ENCODE measurements at places on chromosomes 6 and 20.

GRCh38 chr6:150207931-150208570, 65.2 kb downstream of the PPP1R14C start:
- no peak for DNase-seq

DNA sequence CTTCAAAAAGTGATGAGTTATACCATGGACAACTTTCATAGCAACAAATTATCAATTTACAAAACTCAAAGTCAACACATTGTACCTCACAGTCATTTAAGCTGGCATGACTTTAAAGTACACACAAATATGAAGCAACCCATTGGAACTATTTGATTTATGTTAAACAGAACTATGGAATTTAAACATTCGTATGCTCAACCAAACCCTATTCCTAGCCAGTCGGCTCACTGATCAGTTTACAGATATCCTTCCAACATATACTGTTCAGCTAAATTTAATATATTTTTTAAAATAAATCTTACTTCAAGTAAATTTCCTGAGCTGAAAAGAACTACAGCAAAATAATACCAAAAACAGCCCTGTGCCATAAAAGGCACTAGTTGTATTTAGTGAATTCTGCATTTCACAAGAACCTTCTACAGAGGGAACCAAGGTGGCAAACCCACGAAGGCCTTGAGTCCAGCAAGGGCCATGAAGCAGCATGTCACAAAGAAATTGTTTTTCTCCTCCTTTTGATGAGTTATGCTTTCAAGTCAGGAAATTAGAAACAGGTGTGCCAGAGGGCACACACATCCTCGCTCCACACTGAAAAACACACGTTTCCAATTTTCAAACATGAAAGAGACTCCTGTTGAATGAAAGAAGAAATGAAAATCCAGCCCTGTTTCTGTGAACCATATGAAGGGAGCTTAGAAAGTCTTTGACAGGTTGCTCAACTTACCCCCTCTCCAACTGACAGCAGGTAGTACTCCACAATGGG, 122.8 kb downstream of the TASP1 start:
- DNase-seq: no peak

GRCh38 chr6:3506200-3506599, 49.4 kb upstream of the SLC22A23 start:
- DNase-seq: no peak

GRCh38 chr20:54476169-54477009, 996 bp downstream of the DOK5 start:
- no peak for DNase-seq

DNA sequence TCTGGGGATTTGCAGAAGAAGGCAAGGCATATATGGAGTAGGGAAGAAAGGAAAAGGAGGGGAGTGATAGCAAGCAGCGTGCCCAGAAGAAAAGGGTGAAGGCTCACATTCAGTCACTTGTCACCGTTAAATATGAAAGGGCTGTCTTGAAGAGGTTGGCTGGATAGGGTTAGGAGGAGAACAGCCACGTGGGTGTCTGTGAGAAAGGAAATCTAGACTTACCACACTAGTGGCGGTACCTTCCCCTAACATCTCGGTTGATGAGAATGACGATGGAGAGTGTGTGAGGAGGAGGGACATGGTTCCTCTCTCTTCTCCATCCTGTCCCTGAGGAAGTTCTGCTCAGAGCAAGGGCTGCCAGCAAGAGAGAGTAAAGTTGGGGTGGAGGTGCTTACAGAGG, 74.3 kb upstream of the CCN6 start:
- DNase-seq: no peak

- no peak for DNase-seq
These were observed 29.0 kb downstream of the NCOA7 start for GRCh38 chr6:125819535-125820326.

DNA sequence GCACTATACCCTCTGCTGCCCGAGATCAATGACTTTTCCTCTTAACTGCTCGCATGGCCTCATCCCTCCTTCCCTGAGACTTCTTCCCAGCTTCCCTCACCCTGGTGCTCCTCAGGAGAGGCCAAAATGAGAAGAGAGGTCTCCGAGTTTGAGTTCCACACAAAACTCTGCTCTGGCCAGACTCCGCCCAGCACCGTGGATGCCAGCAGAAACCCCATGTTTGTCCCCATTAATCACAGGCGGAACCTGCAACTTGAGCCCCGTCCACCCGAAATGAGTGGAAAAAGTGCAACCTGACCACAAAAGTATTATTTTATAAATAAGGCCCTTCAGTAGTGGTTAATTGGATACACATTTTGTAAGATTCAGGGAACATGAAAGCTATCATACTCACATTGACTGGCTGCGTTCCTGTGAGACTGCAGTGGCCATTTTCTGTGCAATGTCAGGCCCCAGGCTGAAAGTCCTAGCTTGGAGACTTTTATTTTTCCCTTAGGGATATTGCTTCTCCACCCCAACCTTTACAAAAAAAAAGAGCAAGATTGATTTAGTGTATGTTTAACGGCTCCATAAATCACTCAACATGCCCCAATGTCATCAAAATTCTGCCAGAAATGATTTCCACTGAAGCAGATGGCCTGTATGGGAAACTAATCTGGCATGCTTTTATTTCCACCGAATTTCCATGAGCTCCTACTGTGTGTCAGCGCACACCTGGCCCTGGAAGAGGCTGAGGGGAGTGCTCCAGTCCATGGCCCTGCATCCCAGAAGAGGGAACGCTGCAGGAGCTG, 134.6 kb downstream of the BMP7 start:
- DNase-seq: no peak

GRCh38 chr20:63027922-63028389, 21.2 kb upstream of the BHLHE23 start:
- DNase-seq: no peak

DNA sequence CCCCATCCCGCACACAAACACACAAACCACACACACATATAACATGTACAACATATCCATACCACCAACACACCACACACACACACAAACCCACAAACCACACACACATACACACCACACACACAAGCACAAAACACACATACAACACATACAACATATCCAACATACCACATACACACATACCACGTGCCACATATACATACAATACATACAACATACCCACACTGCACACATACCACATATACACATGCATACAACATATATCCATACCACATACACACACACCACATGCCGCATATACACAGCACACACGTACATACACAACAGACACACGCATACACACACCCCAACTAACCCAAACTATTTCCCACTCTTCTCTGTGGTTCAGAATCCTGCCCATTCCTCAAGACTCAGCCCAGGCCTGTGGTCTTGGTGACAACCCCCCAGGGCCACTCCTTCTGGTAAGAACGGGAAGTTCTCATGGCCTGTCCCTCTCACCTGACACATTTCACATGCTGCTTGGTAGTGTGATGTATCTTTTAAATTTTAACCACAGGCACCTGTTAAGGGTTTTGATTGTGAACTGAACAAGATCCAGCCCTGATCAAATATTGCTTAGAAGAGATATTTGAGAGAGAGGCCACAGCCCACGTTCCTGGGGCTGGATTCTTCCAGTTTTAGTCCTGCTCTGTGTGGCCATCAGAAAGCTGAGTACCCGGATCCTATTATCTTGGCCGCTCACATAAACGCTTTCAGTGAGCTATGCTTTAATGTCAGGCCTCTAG, 55.9 kb upstream of the KCNK16 start:
- DNase-seq: no peak

DNA sequence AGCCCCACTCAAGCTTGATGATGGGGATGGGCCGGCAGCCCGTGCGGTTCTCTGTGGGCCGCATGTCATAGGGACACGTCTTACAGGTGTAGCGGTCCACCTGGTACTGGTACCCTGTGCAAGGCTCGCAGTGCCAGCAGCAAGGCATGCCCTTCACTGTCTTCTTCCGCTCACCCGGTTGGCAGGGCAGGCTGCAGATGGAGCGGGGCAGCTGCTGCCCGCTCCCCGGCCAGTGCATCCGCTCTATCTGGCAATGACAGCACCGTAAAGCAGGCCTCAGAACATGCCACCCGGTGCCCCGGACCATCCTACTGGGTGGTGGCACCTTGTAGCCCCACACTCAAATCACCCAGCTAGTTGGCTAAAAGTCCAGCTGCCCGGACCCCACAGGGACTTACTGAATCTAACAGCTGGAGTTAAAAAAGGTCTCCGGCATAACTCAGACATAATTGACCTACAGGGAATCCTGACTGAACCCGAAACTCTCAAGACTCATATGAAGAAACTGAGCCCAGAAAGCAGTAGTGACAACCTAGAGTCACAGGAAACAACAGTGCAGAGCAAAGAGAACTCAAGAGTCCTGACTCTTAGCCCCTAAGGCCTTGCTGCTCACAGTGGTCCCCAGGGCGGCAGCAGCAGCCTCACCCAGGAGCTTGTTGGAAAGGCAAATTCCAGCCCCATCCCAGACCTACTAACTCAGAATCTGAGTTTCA, 109.4 kb downstream of the GRM4 start:
- no peak for DNase-seq

GRCh38 chr6:70312165-70312745, 9.4 kb upstream of the COL9A1 start:
- peak; percentile 3 for DNase-seq

DNA sequence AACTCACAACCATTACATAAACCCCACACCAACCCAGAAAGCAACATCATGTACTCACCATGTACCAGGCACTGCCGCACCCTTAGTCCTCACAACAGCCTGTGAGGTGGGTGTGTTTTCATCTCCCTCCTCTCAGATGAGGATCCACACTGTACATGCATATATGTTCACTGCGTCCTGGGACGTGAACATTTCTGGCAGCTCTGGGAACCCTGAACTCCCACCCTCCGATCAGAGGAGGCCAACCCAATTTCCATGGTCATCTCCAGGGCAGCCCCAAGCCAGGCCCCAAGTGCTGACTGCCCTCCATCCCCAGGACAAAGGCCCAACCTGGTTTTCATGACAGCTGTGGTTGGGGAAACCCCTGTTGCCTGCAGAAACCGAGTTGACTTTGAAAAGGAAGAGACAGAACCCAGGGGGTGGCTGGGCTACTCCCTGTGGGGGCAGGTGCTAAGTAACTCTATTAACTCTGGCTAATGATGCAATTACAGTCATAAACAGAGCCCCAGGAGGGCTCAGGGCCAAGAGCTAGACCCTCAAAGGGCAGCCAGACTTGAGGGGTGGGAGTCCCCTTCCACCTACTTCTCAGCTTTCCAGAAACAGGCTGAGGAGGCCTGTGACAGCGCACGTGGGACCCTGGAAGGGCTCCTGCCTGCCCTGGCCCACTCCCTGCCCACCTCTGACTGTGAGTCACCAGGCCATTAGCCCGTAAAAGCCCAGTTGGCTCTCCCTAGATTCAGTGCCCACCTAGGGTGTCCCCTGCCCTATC, 2.6 kb downstream of the TFEB start:
- DNase-seq: peak; percentile 46

DNA sequence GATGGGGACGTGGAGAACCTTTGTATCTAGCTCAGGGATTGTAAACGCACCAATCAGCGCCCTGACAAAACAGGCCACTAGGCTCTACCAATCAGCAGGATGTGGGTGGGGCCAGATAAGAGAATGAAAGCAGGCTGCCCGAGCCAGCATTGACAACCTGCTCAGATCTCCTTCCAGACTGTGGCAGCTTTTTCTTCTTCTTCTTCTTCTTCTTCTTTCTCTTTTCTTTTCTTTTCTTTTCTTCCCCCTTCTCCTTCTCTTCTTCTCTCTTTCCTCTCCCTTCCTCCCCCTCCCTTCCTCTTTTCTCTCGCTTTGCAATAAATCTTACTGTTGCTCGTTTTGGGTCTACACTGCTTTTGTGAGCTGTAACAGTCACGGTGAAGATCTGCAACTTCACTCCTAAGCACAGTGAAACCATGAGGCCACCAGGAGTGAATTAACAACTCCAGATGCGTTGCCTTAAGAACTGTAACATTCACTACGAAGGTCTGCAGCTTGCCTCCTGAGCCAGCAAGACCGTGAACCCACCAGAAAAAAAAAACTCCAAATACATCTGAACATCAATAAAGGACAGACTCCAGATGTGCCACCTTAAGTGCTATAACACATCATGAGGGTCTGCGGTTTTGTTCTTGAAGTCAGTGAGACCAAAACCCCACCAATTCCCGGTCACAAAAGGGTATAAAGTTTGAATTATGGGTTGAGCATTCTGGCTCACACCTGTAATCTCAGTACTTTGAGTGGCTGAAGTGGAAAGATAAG, 19.6 kb upstream of the SERPINB1 start:
- no peak for DNase-seq

DNA sequence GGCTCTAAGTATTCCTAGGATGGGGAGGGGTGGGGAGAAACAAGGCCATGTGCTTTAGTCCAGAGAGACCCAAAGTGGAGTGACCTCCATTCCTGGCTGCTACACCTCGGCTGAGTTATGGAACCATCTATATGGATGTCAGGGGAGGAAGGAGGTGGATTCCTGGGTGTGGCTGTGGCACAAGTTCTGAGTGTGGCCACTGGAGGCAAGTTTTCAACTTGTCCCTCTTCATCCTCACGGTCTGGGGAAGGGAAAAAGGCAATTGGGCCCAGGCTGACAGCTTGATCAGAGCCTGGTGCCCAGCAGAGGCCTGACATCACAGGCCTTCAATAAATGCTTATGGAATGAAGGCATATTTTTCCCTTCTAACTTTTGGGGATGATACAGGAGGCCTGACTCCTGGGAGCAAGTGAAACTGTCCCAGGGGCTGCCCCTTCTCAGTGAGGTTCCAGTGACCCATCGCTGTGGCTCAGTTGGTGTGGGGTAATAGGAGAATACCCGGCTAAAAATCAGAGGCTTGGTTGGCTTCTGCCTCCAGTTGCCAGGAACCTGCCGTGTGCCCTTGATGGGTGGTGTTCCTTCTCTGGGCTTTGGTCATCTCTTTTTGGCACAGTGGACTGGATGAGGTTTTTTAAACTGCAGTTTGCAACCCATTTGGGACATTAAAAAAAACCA, 1.8 kb upstream of the ITPR3 start:
- DNase-seq: no peak

GRCh38 chr6:111354758-111355555, 128.1 kb downstream of the REV3L start:
- no peak for DNase-seq

DNA sequence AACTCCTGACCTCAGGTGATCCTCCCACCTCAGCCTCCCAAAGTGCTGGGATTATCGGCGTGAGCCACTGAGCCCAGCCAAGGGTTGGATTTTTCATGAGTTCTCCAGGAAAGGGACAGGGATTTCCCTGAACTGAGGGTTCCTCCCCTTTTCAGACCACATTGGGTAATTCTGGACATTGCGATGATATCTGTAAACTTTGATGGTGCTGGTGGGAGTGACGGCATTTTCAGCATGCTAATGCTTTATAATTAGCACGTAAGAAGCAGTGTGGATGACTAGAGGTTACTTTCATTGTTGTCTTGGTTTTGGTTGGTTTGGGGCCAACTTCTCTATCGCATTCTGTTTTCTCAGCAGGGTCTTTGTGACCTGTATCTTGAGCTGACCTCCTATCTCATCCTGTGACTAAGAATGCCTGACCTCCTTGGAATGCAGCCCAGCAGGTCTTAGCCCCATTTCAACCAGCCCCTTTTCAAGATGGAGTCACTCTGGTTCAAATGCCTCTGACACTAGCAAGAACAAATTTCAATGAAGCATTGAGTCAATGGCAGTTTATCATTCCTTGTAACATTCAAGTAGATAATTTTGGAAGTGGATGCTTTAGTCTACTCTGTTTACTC, 156.5 kb downstream of the TTLL2 start:
- DNase-seq: no peak

- DNase-seq: no peak
These were observed 50.0 kb upstream of the SUPT3H start for GRCh38 chr6:45427726-45428125.
